ENCODE measurements at places on chromosomes 11 and 22. TPM values are rescaled to one million over a fixed set of nuclear protein-coding genes. Genes with fewer than 3 reads are reported as not detected.

C22orf31 gene
- total RNA-seq: 0.17 TPM

PTPRJ gene
- total RNA-seq: 3.9 TPM

FGF19 gene
- not detected for total RNA-seq

DNA sequence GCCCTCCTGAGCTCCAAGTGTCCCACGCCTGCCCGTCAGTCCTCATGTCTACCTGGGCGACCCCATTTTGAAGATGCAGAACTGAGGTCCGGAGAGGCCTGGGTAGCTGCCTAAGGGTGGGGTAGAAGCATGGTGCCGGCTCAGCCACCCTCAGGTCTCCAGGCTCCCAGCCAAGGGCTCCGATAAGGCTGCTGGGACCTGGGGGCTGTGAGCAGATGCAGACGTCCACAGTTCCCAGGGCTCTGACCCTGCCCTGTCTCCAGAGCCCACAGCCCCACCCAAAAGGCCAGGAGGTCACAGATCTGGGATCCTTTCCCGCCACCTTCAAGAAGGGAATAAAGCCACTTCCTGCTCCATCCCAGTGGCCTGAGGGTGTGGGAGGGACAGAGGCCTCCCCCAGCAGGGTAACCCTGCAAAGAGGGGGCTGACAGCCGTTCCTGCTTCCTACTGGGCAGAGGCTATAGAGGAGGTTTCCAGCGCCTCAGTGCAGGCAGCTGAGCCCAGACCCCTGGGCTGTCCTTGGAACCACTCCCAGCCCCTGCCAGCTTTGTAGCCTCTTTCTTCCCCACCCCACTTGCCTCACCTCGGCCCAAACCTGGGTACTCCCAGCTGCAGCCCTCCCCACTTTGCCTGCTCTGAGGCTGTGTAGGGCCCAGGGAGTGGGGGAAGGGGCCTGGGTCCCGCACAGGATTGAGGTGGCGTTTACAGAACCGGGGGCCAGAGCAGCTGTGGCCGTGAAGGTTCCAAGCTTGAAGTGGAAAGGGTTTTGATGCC lies 85.5 kb downstream of the CDKN1C start:
- peaks cover 3% of the 10 kb centered on the region for H3K4me1 ChIP-seq
- DNase-seq: no peak
- no peak overlapping the region for H3K27ac ChIP-seq
- H3K36me3 ChIP-seq: no peaks in the 10 kb centered on the region
- no peak overlapping the region for H3K4me3 ChIP-seq
- peaks cover 11% of the 10 kb centered on the region for H3K27me3 ChIP-seq

- peak overlapping the region; percentile 82 for H3K4me3 ChIP-seq
- DNase-seq: no peak
- H3K27ac ChIP-seq: peak overlapping the region; percentile 99
- no peaks in the 10 kb centered on the region for H3K27me3 ChIP-seq
- no peaks in the 10 kb centered on the region for H3K36me3 ChIP-seq
Measured at GRCh38 chr22:41382098-41382578, 396 bp downstream of the TEF start.

DNA sequence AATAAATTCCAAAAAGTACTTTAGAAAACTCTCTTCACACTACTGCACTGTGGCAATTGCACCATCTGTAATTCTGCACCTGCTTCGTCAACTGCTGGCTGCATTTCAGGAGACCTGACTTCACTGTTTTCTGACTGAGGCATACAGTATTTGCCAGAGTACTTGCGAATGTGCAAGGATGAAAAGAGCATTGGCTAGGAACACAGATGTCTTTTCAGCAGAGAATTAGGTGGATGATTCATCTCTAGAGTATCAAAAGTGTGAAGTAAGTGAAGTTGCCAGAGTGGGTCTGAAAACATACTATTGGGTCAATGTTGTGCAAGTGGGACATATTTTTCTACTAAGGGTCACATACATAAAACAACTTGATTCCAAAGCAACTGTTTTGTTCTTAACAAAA lies 427.5 kb upstream of the CCDC90B start:
- no peaks in the 10 kb centered on the region for H3K36me3 ChIP-seq
- no peak overlapping the region for H3K4me3 ChIP-seq
- H3K4me1 ChIP-seq: no peaks in the 10 kb centered on the region
- peak; percentile 51 for DNase-seq
- H3K27ac ChIP-seq: no peak overlapping the region
- no peaks in the 10 kb centered on the region for H3K27me3 ChIP-seq

DNA sequence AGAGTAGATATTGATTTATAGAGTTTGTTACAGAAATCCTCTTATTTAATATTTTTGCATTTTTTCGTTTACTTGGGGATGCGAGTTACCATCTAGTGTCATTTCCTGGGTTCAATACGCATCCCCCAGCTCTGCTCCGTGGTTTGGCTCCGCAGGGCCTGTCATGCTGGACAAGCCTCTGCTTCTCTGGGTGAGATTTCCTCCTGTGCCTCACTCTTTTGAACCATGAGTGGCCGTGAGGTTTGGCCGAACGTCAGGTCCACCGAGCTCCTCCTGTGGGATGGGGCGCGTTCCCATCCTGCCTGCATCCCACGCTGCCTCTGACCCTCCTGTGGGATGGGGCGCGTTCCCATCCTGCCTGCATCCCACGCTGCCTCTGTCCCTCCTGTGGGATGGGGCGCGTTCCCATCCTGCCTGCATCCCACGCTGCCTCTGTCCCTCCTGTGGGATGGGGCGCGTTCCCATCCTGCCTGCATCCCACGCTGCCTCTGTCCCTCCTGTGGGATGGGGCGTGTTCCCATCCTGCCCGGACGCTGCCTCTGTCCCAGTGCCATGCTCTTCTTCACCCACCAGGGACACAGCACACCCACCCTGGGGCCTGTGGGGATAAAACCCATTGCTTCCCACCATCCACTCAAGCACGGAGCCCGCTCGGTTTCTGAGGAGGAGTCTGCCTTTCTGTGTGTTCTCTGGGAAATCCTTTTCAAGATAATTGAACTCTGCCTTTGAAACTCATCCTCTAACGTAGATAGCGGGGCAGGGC lies 506.8 kb downstream of the BRD1 start:
- no peaks in the 10 kb centered on the region for H3K4me1 ChIP-seq
- no peak overlapping the region for H3K4me3 ChIP-seq
- H3K27me3 ChIP-seq: no peaks in the 10 kb centered on the region
- H3K27ac ChIP-seq: no peak overlapping the region
